ENCODE measurements at places on chromosomes 6 and 20.

DNA sequence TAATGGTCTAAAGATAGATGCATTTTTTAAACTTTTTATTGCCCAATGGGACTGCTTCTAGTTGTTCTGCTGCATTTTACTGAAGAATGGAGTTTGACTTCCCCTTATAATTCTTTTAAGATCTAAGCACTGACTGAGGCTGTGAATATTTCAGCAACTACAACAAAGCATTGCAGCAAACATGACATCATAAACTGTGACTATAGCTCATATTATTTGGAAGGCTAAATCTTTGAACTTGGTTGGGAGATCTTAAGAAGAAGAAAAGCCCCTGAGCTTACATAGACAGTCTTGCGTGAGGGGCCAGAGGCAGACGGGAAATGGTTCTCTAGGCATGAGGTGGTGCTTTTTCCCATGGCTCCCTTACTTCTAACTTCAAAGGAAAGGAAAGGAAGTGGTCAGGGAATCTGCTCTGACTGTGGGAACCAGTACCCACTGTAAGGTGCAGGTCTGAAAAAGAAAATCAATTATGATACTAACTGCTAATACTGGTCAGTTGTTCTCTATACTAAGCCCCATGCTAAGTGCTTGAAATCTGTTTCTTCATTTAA is 14.8 kb downstream of the HEY2 start:
- DNase-seq: no peak

GRCh38 chr6:42916288-42916687 is 435 bp downstream of the PTCRA start:
- DNase-seq: no peak

DNA sequence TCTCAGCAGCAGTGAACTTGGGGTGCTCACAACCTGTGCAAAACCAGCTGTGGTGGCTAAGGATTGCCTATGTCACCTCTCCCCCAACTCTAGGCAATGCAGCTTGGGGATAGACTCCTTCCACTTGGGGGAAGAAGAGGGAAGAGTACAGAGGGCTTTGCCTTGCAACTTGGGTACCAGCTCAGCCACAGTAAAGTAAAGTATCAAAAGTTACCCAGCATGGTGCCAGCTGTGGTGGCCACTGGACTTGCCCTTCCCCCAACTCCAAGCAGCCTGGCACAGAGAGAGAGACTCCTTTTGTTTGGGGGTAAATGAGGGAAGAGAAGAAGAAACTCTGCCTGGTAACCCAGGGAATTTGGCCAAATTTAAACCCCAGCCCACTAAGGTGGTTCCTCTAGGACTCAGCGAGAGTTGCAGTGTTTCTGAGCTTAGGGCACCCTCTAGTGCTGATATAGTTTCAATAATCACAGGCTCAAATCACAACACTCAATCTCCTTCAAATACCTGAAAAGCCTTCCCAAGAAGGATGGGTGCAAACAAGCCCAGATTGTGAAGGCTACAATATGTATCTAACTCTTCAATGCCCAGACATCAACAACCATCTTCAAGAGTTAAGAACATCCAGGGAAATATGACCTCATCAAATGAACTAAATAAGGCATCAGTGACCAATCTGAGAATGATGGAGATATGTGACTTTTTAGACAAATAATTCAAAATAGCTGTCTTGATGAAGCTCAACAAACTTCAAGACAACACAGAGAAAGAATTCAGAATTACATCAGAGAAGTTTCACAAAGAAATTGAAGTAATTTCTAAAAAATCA is 7.6 kb upstream of the DEFB129 start:
- no peak for DNase-seq

- DNase-seq: peak; percentile 64
Measured at GRCh38 chr6:155483858-155484257, 28.2 kb upstream of the NOX3 start.

DNA sequence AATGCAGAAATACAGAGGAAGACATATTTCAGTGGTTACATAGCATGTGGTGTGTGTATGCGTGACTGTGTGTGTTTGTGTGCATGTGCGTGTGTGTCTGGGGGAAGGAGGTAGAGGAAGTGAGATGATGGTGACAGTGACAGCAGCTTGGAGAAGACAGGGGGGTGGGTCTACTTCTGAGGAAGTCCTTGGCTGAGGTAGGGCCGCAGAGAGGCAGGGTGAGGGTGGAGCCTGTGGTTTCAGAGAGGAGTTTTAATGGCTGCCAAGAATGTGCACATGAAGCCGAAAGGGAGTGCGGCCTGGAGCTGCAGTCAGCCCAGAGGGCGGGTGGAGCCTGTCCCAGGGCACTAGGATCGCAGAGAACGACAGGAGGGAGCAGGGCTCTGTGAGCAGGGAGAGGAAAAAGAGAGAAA is 22.7 kb upstream of the RNF24 start:
- DNase-seq: peak; percentile 88

- no peak for DNase-seq
Measured at GRCh38 chr6:4671587-4672115, 104.6 kb upstream of the CDYL start.
